ENCODE measurements at places on chromosomes 5 and 9. TPM values are rescaled to one million over a fixed set of nuclear protein-coding genes. Genes with fewer than 3 reads are reported as not detected.

The HSD17B3 gene
- total RNA-seq = 2.6 TPM

The GRIN1 gene
- total RNA-seq = not detected

- H3K27ac ChIP-seq = peak overlapping the region; percentile 77
- no peaks in the 10 kb centered on the region for H3K4me1 ChIP-seq
- peak; percentile 89 for DNase-seq
Observed at GRCh38 chr9:107739601-107740082, 250.1 kb upstream of the KLF4 start.

DNA sequence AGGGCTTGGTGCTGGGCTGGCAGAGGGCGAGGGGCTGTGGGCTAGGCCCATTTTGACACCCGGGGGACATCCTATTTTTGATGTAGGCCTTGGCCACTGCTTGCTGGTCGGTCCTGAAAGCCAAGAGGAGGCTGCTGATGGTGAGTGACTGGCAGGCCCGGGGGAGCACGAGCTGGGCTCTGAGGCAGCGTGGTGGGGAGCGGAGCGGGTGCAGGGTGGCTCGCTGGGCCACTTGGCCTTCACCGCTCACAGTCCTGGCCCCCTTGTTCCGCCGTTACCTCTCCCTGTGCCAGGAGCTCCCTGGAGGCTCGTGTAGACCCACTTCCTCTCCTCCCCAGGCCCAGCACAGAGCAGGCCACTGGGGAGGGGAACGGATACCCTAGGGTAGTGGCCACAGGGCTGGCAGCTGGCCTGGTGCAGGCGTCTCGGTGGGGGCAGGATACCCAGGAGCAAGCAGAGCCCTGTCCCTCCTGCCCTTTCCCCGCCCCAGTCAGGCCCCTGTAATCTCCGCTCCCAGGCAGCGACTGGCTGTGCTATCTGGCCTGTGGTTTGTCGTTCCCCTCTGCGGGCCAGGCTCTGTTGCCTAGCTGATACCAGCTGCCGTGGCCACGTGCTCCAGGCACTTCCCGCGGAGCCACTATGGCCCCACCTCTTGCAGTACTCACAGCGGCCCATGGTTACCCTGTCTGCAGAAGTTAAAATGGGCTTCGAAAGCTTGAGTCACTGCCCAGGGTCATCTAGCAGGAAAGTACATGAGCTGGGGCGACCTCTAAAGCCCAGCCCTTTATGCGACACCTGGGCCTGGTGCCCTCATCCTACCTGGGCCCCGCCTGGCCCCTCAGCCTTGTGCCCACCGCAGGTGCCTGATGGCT lies 11.7 kb upstream of the DOLPP1 start:
- H3K4me3 ChIP-seq = no peak overlapping the region
- H3K4me1 ChIP-seq = no peaks in the 10 kb centered on the region
- no peaks in the 10 kb centered on the region for H3K36me3 ChIP-seq
- H3K27me3 ChIP-seq = no peaks in the 10 kb centered on the region

DNA sequence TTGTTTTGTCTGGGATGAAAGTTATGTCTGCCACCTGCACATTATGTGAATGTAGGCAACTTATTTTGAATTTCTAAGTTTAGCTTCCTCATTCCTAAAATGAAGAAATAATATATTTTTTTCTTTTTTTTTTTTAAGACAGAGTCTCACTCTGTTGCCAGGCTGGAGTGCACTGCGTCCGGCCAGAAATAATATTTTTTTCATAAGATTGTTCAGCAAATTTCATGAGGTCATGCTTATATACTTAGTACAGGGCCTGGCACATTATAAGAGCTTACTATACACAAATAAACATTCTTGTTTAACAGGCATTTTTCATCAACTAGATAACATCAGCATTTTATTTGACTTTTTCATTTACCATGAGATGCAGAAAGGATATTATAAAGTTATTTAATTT lies 368.5 kb downstream of the GABRG2 start:
- no peak overlapping the region for H3K4me3 ChIP-seq
- H3K4me1 ChIP-seq = no peaks in the 10 kb centered on the region
- DNase-seq = no peak
- no peak overlapping the region for H3K27ac ChIP-seq
- H3K36me3 ChIP-seq = no peaks in the 10 kb centered on the region

DNA sequence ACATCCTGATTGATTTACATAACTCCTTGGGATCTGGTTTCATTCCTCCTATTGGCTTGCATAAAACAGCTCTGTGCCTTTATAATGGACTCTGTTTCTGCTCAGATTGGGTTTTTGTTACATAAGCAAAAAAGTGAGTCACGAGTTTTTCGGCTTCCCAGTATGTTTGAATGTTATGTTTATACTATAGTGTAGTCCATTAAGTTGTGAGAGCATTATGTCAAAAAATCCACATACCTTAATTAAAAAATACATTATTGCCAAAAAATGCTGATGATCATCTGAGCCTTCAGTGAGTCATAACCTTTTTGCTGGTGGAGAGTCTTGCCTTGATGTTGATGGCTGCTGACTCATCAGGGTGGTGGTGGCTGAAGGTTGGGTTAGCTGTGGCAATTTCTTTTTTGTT lies 144.6 kb downstream of the CCDC171 start:
- H3K27me3 ChIP-seq = no peaks in the 10 kb centered on the region
- DNase-seq = no peak
- H3K36me3 ChIP-seq = no peaks in the 10 kb centered on the region
- no peaks in the 10 kb centered on the region for H3K4me1 ChIP-seq
- no peak overlapping the region for H3K27ac ChIP-seq

DNA sequence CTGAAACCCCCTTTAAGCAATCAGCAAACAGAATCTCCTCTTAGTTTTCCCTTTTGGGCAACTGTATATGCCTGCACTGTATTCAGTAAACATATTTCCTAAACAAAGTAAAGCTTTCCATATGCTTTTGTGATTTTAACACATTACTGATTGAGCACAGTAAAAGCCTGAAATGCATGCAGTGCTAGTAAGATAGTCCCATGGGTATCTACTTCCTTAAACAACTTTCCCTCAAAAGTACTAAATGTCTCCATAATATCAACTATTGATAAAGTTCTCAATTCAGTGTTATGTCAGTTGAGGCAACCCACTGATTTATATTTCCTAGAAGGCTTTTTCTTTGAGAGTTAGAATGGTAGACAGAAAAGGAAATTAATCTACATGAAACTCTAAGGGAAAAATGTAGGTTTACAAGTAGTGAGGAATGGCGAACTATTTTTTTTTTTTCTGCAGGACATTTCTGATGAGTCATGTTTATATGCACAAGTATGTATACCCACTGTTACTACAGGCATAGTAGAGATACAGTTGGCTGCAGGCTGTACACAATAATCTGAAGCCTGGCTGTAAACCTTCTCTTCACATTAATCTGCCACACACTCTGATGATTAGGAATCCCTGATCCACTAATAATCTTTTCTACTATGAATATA lies 31.2 kb upstream of the CEP120 start:
- H3K27me3 ChIP-seq = no peaks in the 10 kb centered on the region
- no peaks in the 10 kb centered on the region for H3K36me3 ChIP-seq

GRCh38 chr5:147408980-147409379 lies 100.9 kb downstream of the DPYSL3 start:
- DNase-seq = no peak
- no peaks in the 10 kb centered on the region for H3K36me3 ChIP-seq
- peaks cover 9% of the 10 kb centered on the region for H3K4me1 ChIP-seq
- no peak overlapping the region for H3K27ac ChIP-seq

GRCh38 chr5:151454166-151454565 lies 6.8 kb downstream of the SLC36A1 start:
- no peak overlapping the region for H3K4me3 ChIP-seq
- no peaks in the 10 kb centered on the region for H3K36me3 ChIP-seq
- H3K4me1 ChIP-seq = no peaks in the 10 kb centered on the region
- H3K27ac ChIP-seq = no peak overlapping the region
- DNase-seq = no peak
- no peaks in the 10 kb centered on the region for H3K27me3 ChIP-seq

- H3K4me3 ChIP-seq = no peak overlapping the region
- no peaks in the 10 kb centered on the region for H3K4me1 ChIP-seq
- no peaks in the 10 kb centered on the region for H3K36me3 ChIP-seq
Observed at GRCh38 chr5:30808996-30809395, 384.5 kb upstream of the CDH6 start.

DNA sequence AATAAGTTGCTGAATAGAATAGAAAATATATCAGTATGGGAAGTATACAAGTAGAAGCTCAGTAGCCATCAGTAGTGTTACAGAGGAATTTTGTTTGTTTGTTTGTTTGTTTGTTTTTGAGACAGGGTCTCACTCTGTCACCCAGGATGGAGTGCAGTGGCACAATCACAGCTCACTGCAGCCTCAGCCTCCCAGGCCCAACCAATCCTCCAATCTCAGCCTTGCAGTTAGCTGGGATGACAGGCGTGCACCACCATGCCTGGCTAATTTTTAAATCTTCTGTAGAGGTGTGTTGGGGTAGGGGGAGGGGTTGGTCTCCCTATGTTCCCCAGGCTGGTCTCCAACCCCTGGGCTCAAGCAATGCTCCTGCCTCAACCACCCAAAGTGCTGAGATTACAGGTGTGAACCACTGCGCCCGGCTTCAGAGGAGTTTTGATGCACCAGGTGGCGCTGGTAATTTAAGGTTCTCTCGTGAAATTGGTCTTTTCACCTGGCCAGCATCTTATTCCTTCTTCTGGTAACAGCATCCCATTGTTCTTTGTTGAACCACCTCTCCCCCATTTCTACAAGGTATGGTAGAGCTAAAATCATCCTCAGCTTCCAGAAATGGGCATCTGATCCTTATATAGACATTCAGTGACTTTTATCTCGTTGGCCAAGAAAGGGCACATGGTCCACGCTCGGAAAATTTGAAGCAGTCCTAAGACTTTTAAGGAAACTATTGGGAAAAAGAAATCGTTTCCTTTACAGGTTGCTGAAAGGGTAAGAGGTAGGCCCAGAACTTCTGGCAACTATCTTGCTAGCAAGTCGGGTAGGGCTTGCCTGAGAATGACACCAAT lies 157.1 kb downstream of the ARRDC3 start:
- H3K27me3 ChIP-seq = no peaks in the 10 kb centered on the region
- no peak overlapping the region for H3K27ac ChIP-seq
- H3K4me1 ChIP-seq = no peaks in the 10 kb centered on the region
- no peak overlapping the region for H3K4me3 ChIP-seq
- DNase-seq = no peak
- H3K36me3 ChIP-seq = no peaks in the 10 kb centered on the region

- H3K27ac ChIP-seq = no peak overlapping the region
- no peaks in the 10 kb centered on the region for H3K4me1 ChIP-seq
- no peaks in the 10 kb centered on the region for H3K36me3 ChIP-seq
- no peak for DNase-seq
Observed at GRCh38 chr5:91357012-91357634, 26.0 kb downstream of the ARRDC3 start.

Data from aorta (tissue), 5 donors.